ENCODE measurements at places on chromosomes 5 and 9.

DNA sequence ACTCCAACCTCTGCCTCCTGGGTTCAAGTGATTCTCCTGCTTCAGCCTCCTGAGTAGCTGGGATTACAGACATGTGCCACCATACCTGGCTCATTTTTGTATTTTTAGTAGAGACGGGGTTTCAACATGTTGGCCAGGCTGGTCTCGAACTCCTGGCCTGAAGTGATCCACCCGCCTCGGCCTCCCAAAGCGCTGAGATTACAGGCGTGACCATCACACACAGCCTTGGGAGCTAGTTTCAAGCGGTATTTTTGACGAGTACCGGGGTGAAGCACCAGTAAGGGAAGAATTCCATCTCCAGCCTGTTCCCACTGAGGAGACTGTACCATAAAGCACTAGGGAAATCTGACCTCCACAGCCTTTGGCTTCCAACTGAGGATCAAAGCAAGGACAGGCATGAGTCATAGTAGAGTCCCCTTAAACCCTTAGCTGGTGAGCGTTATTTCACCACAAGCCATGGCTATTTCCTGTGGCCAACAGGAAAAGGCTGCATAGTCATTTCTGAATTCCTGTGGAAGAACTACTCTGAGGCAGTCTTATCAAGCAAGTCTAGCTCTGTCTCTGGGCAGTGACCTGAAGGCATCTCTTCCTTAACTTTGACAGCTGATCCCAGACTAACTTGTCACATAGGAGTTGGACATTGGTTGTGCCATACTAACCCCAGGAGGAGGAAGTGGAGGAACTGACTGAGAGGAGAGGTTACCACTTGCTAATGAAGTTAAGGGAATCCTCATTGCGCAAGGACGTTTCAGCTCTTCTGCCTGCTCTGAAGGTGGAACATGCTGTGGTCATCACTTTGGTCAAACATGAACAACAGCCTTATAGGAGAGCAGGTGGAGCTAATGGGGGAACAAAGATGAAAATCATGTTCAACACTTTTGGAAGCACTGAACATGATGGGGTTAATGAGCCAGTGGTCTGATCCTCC, 85.8 kb upstream of the DMRT1 start:
- DNase-seq = peak; percentile 48

GRCh38 chr5:89437450-89438435, 554.8 kb upstream of the MEF2C start:
- DNase-seq = no peak

DNA sequence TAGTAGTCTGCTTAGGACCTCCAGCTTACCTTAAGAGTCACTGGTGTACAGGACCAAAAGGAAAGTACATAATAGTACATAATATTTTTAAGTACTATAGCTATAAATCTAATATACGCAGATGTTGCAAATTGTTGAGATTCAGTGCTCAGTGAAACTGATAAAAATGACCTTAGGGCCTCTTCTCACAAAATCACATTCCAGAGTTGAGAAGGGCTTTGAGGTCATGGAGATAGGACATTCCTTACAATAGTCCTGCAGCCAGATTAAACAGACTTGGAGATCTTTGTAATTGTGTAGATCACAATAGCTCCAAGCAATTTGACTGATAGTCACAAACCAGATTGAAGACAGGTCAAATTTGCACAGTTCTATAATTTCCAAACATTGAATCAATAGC, 37.7 kb upstream of the PCSK1 start:
- DNase-seq = no peak

- no peak for DNase-seq
Measured at GRCh38 chr9:125646621-125647100, 60.3 kb downstream of the MAPKAP1 start.

- no peak for DNase-seq
Measured at GRCh38 chr5:103829585-103829984, 267.0 kb upstream of the NUDT12 start.

GRCh38 chr5:38576442-38576841, 20.0 kb upstream of the LIFR start:
- no peak for DNase-seq

DNA sequence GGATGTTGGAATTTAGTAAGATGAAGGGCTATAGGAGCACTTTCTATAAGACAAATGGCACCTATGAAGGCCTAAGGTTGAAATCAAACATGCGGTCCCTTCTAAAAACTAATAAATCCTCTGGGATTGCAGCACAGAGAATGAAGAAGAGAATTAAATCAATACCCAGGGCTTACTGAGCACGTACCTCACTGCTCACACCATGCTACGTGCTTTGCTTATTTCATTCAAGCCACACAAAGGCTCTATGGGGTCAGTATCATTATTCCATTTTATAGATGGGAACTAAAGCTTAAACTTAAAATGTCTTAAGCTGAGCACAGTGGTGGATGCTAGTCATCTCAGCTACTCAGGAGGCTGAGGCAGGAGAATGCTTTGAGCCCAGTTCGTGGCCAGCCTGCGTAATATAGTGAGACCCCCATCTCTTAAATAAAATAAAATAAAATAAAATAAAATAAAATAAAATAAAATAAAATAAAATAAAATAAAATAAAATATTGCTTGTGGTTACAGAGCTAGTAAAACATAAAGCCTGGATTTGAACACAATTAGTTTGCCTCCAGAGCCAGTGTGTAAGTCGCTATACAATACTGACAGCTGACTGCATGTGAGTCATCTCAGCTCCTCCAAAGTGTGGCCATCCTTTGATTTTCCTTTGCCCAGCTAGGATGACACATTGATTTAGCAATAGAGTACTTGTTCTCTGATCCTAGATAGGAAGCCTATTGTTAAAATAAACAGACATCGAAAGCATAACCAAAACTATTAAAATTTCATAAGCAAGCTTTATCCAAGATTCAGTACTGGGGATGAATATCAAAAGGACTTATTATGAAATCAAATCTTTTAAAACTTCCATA, 20.9 kb upstream of the DPYSL3 start:
- DNase-seq = peak; percentile 51

GRCh38 chr5:174239718-174240117, 194.2 kb downstream of the NSG2 start:
- DNase-seq = no peak

GRCh38 chr9:15264918-15265317, 42.1 kb downstream of the TTC39B start:
- DNase-seq = no peak

DNA sequence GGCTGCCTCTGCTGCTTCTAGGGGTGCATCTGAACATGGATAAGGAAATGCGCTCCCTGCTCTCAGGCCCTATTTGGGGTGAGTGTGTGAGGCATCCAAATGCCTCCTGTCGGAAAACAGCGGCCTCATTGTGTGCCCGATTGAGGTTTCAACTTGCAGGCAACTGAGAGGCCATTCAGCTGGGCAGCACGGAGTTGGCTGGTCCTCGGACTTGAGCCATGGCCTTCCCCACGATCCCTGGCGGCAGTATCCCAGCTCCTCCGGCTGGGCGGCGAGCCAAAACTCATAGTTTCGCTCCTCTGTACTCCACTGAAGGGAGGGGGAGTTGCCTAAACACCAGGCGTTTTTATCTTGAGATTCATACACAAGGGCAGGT, 597.3 kb upstream of the SGCD start:
- no peak for DNase-seq

GRCh38 chr5:96407436-96407835, 25.6 kb downstream of the PCSK1 start:
- DNase-seq = no peak

DNA sequence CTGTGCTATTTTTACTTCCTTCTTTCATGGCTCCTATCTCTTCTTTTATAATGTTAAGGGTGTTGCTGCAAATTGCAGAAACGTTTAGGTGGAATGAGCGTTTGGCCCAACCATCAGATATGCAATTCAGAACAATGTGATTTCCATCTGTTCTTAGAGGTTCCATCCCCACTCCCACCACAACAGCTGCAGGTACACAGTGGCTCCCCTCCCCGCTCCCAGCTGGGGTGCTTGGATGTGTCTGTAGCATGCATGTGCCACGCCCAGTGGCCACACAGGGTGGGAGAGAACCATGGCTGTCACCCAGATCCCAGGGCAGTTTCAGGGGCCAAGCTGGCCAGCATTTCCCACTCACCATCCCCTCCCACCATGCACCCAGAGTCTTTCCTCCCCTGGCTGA, 62.2 kb downstream of the ACTL7B start:
- DNase-seq = no peak

DNA sequence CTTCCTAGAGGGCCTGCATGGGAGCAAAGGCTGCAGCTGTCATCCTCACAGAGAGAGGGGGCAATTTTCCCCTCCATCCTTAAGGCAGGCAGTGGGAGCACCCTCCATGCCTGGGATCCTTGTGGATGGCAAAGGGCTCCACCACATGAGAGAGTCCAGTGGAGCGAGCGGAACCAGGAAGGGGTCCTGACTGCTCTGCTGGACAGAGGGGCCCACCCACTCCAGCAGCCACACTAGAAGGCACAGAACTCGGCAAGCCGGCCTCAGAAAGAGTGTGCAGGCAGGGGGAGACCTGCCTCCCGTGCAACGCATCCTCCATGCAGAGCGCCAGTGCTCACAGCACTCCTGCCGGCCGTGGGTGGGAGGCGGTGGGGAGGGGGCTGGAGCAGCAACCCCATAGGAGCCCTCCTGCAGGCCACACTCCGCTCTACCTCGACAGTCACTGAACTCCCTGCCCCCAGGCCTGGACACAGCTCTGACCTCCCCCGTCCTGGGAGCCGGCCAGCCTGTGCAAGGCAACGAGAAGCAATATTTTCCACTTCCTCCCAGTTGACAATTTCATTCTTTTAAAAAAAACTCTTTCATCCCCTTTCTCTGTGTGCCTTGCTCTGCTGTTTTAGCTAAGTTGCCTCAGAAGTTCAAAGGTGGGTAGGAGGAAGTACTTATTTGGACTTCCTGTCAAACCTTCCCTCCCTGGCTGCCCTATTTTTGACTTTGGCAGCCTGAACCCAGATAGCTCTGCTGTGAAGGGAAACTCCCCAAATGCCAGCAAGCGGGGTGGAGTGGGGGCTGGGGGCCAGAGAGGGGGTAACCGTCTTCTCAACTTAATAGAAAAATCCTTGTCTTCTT, 5.3 kb upstream of the LCP2 start:
- DNase-seq = no peak

- no peak for DNase-seq
Measured at GRCh38 chr9:32319312-32319929, 65.0 kb upstream of the ACO1 start.

DNA sequence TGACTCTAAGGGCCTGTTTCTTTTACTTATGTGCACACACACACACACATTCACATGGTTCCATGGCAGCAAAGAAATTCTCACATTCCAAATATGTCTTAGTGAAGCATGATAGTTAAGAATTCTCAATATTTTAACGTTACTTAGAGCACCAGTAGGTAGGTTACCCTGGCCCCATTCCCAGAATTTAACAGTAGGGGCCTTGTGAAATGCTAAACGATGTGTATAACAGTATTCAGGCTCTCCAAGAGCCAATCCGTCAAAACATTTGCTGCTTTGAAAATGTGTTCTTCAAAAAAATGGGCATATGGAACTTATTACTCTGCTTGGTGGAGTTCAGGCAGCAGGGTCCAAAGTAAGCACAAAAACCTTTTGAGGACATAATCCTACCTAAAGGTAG, 93.7 kb upstream of the DAB2 start:
- peak; percentile 68 for DNase-seq

DNA sequence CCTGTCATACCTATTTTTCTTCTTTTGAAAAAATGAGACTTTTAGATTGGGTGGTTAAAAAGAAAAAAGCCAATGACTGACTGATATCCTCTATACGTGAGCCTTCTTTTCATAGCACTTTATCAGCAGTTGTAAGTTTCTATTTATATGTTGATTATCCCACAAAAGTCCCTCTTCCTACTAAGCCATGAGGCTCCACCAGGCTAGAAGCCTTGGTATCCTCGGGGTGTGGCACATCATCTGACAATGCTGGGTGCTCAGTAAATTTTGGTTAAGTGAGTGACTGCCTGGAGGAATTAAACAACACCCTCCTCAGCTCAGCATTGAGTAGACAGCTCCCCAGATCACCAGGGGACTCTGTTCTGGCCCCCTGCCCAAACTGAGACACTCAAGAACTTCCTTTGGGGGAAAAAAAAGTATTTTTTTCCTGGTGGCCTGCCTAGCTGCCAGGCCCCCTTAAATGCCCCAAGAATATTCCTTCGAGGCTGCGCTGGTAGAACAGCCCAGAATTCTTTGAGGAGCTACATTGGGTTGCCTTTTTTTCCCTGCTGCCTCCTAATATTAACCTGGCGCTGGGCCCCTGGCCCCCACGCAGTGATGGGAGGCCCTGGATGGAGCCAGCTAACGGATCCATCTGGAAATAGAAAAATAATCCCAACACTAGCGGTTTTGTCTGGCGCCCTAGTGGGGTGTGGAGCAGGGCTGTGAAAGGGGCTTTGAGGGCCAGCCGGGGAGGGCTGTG, 23.4 kb upstream of the COL27A1 start:
- DNase-seq = no peak

DNA sequence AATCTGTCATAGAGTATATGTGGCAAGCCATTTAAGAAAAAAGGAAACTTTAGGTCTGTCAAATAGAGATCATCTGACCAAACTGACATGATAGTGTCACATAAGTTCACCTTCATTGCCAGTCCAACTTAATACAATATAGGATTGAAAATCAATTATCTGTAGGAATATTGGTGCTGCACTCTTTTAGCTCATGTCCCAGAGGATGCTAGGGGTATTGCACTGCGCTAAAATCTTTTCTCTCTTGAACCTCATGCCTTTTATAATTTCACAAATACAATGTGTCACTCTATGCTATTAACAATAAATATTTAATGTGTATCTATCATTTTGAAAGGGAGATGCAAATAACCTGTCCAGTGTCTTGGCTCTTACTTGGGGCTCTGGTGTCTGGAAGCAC, 72.4 kb upstream of the FAM120A start:
- DNase-seq = no peak

DNA sequence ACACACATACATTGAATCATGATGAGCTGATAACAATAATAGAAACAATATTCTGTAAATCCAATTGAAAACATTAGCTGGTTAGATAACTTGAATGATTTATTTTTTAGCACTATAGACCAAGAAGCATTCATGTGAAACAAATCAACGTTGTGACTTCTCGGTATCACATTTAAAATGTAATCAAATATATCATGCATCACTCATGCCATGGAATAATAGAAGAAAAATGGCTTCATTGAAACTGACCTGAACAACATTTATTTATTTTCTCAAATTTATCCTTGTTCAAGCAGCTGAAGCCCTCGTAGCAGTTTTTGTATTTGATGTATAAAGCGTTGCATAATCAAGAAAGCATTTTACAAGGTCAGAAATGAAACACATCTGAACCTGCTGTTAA, 299.6 kb upstream of the CDH18 start:
- DNase-seq = no peak

GRCh38 chr5:308672-309271, 12.7 kb upstream of the AHRR start:
- no peak for DNase-seq

- no peak for DNase-seq
Measured at GRCh38 chr5:154729613-154730012, 25.6 kb upstream of the LARP1 start.

DNA sequence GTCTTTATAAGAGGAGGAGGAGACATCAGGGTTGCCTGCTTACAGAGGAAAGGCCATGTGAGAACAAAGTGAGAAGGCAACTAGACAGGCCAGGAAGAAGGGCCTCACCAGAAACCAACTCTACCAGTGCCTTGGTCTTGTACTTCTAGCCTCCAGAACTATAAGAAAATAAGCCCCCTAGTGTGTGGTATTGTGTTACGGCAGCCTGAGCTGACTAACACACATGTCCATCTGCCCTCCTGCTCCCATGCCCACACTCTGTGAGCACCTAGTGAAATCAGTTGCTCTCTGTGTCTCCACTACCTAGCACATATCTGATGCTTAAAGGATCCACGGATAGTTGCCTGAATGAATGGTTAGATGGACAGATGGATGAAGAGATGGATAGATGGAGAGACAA, 6.9 kb downstream of the AK3 start:
- no peak for DNase-seq

GRCh38 chr5:131609774-131610173, 25.3 kb downstream of the RAPGEF6 start:
- no peak for DNase-seq

Data from AG04450 (cell line).